ENCODE measurements at places on chromosomes 12 and 14.

- DNase-seq: no peak
Observed at GRCh38 chr14:103801459-103801858, 45.9 kb downstream of the PPP1R13B start.

GRCh38 chr12:97960741-97961608, 498.4 kb downstream of the RMST start:
- no peak for DNase-seq

DNA sequence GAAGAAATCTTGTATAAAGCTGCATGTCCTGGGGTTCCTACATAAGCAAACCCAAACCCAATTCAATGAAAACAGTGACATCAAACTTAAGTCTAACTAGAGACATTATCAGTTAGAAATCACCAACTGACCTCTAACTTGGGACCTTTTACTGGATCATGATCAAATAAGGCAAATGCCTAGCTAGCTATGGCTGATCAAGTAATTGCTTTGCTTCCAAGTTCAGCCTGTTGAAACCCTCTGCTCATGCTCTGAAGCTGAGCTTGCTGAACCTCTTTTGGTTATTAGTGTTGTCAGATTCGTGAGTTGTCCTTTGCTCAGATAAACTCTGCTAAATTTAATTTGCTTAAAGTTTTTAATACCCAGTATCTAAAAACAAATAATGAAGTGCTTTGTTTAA, 28.9 kb downstream of the ZDHHC17 start:
- no peak for DNase-seq

- DNase-seq: no peak
Observed at GRCh38 chr12:119461636-119462214, 127.2 kb downstream of the CCDC60 start.

DNA sequence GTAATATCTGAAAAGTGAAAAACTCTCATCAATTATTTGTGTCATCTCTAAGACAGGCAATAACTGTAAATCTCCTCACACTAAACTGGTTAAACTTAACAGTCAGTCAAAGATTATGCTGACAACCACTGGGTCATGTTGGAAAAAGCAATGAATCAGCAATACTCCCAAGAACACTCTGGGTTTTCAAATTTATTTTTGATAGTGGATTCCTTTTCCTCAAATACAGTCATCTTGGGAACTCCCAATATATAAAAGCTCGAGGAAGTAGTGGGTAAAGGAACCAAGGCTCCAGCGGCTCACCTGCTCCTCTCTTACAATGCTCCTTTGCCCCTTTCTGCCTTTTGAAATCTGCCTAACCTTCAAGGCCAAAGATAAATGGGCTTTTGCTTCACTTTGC, 70.0 kb downstream of the ARMH4 start:
- no peak for DNase-seq

GRCh38 chr12:53599579-53599978, 26.6 kb downstream of the ATF7 start:
- DNase-seq: no peak

- DNase-seq: no peak
Observed at GRCh38 chr14:89461256-89461655, 44.2 kb upstream of the FOXN3 start.

DNA sequence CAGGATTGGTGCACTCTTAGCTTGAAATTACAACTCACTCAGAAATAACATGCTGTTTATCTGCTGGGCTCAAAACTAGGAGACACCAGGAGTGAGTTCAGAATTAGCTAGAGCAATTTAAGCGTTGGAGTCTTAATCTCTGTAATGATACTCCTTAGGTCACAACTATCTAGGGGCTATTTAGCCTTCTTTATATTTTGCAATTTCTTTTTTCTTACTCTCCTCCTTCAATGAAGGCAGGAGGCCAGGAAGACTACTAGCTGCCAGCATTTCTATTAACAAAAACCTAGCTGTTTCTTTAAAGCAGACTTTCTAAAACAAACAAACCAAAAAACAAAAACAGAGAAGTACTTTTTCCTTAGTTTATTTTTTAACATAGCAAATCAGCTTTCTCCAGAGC, 226.2 kb downstream of the TRHDE start:
- no peak for DNase-seq

DNA sequence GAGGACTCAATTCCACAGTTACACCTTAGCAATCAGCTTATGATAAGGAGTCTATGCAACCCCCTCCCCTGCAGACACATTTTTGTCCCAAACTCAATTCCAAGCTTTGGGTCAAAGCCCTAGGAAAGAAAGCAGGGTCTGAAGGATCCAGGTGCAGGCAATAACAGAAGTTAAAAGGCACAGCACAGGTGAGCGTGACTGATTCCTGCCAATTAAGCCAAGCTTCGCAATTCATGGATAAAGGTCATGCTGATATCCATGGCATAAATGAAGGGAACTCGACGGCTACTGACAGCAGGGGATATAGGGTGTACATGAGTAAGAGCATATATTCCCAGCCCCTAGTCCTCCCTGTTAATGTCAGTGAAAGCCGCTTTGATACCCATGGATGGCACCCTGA, 39.3 kb downstream of the C12orf56 start:
- no peak for DNase-seq

All from stimulated activated CD8-positive, alpha-beta memory T cell treated with anti-CD3 and anti-CD28 coated beads, Interleukin-15, amount 100 ng/mL, for 24 hours (primary cell).